HCEC 1CT (cell line): ENCODE measurements at places on chromosomes 4 and X.
A peak's percentile ranks its signal among the peaks of the same experiment; 100 is the strongest.

DNA sequence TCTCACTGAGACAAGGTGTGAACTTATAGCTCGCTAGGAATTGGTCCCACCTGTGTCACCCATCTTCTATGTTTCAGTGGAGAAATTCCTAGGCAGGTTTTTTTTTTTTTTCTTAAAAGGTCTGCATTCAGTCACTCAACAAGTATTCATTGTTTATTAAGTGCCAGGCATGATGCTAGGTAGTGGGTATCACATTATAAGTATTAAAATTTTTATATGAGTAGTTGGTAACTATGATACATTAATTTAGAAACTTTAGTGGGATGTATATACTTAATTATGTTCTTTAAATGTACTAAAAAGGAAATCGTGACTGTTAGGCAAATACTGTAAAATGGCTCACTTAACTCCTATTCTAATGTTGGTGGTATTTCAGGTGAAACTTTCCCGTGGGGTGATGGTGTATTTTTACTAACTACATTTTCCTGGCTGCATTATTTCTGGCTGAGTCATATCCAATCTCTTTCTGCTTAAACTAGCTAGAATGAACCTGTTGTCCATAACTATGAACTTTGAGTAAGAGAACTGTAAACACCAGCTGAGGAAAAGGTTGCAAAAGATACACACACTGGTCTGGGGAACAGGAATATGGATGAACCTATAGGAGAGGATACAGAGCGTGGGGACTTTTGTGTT is 49.3 kb upstream of the MED14 start:
- no peak for DNase-seq

- DNase-seq, result peak; percentile 69
Observed at GRCh38 chrX:70592091-70592490, 147.5 kb downstream of the DLG3 start.

- no peak for DNase-seq
Observed at GRCh38 chr4:14125375-14126129, 498.0 kb upstream of the BOD1L1 start.

GRCh38 chr4:52192001-52192400 is 140.9 kb downstream of the SPATA18 start:
- DNase-seq, result no peak

DNA sequence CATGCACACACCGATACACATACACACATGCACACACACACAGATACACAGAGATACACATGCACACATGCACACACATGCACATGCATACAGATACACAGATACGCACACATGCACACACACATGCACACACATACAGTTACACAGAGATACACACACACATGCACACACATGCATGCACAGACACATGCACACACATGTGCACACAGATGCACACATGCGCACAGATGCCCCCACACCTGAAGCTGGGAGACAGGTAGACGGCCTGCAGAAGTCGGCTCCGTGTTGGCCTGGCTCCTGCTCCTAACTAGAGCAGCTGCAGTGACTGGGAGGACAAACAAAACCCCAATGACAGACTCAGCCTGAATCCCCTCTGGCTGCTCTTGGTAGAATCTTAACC is 46.8 kb downstream of the PSAPL1 start:
- DNase-seq, result no peak

GRCh38 chr4:41176340-41176739 is 38.0 kb downstream of the APBB2 start:
- peak; percentile 69 for DNase-seq

DNA sequence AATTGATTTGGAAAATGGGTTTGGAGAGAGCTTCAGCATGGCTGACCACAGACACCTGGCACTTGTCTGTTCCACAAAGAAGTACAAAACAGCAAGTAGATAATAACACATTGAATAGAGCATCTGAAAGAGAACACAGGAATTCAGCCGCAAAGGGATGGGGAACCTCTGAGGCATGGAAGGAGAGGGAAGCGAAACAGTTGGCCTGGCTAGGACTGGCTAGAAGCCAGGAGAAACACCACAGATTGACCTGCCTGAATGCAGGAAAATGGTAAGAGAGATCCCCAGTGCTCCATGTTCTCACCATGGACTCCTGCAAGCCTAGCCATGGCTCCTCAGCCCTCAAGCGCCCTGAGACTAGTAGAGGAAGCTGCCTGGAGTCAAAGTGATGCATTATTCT is 169.7 kb upstream of the SH3RF1 start:
- DNase-seq, result no peak

DNA sequence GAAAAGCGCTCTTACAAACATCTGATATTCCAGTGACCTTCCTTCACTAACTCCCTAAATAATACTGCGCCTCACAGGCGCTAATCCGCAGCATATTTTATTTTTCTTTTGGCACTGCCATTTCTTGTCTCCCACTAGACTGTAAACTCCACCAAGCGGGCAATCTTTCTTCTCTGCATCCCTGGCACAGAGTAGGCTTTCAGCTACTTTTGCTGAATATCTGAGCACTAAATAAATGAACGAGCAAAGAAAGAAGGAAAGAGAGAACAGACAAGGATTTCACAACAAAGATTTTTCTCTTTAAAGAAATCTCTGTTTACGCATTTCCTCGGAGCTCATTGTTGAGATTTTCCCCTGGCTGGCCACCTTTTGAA is 12.7 kb downstream of the NKX3-2 start:
- no peak for DNase-seq

GRCh38 chr4:118281611-118282442 is 71.0 kb downstream of the PRSS12 start:
- peak; percentile 17 for DNase-seq
